ENCODE measurements at places on chromosomes 12 and 14.
A peak's percentile ranks its signal among the peaks of the same experiment; 100 is the strongest.

- DNase-seq, result peak; percentile 70
Observed at GRCh38 chr12:121789800-121790728, 3.4 kb downstream of the RHOF start.

DNA sequence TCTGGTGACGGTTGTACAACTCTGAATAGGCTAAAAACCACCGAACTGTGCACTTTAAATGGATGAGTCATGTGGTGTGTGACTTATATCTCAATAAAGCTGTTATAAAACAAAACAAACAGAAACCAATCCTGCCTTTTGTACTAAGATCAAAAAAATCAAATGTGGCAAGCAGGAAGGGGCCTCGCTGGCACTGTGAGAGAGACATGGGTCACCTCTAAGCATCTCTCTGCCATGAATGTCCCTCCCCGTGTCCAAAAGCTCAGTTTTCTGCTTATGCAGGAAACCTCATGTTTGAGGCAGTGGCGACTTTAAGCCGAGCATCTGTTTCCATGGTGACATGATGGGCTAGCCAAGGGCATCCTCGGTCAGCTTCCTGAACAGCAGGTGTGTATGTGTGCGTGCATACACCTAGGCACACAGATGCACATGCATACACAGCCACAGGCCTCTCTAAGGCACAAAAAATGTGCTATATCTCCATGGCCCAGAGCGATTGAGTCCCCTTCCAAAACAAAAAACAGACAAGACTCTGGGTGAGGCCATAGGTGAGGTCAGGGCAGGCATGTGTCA, 44.4 kb downstream of the ARL6IP4 start:
- DNase-seq, result no peak

- no peak for DNase-seq
Observed at GRCh38 chr14:89566644-89567415, 149.8 kb upstream of the FOXN3 start.

DNA sequence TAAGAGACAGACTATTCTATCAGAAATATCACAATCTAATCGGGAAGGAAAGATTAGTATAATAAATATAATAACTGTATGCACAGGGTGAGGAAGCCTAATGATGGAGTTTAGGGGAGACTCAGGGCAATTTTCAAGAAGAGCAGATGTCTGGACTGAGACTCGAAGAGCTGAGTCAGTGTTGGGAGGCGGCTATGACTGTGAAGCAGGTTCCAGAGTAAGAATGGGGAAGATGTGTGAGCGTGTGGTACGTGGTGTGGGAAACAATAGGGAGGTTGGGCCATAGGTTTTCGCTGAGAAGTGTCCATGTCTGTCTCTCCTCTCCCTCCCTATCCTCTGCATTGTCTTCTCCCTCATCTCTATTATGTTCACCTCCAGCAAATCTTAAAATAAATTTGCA, 85.6 kb downstream of the LMO3 start:
- no peak for DNase-seq

GRCh38 chr14:52348776-52349175, 34.7 kb downstream of the PTGER2 start:
- no peak for DNase-seq

DNA sequence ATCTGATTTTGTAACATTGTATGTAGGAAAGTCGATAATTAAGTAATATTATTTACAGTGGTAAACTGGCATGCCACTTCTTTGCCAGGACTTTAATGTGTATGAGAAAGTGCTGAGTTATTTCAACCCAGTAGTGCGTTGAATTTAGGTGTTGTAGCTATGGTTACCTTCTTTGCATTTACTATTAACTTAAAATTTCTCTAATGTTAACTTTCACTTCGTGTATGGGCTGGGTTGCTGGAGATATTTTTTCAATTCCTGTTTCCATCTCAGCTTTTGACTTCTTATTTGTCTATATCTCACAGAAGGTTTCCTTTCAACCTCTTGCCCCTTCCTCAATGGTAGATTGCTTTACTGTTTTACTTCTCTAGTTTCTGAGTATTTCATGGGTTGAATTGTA, 1345.6 kb downstream of the FSCB start:
- DNase-seq, result no peak

Measured in nephron progenitor cell (in vitro differentiated cells).